ENCODE measurements at places on chromosomes 3 and 15.

- peak; percentile 1 for DNase-seq
These were observed 31.4 kb upstream of the PLXNA1 start for GRCh38 chr3:126951561-126951960.

DNA sequence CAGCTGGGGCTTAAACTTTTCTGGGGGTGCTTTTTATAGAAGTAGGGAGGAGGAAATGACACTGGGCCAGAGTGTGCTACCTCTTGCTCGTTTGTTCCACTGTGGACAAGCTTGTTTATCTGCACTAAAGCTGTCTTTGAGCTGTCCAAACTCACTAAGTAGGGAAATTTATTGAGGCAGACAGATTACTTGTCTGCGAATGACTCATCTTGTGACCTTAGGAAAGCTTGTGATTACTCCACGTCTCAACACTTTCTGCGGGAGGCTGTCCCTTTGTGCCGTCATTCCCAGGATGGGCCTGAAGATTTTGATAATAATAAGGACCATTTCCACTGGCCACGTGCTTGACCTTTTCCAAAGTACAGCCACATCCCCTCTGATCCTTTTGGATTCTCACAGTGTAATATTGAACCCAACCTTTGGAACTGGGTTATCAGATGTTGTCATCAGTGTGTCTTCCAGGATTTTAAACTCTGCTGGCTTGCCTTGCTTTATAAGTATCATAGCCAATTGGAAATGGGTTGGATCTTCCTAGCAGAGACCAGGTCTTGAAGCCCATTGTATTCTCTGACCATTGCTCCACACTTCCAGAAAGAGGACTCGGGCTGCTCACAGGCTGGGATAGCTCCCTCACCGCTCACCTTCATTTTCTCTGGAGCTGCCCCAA, 84.7 kb downstream of the AGBL1 start:
- DNase-seq, result no peak

- DNase-seq, result no peak
These were observed 138.2 kb downstream of the TPRA1 start for GRCh38 chr3:127452321-127452821.

GRCh38 chr3:177445549-177445948, 248.3 kb upstream of the TBL1XR1 start:
- DNase-seq, result no peak

DNA sequence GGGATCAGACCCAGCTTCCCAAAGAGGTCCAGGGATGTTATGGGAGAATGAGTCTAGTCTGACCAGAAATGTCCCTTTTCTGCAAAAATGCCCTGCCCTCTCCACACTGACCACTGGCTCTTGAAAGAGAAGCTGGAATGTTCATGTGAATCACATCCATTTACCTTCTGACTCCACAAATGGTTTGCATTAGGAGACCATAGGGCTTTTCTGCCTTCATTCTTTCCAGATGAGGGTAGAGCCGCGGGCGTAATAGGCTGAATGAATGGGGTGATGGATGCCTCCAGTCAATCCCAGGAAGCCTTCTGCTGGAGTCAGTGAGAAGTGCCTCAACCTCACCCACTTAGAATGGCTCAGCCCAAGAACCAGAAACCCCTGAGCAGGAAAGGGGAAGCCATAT, 47.2 kb upstream of the IREB2 start:
- no peak for DNase-seq

GRCh38 chr15:68666120-68666811, 87.5 kb downstream of the CORO2B start:
- no peak for DNase-seq

- peak; percentile 76 for DNase-seq
These were observed 375 bp downstream of the HEG1 start for GRCh38 chr3:125055331-125055912.

DNA sequence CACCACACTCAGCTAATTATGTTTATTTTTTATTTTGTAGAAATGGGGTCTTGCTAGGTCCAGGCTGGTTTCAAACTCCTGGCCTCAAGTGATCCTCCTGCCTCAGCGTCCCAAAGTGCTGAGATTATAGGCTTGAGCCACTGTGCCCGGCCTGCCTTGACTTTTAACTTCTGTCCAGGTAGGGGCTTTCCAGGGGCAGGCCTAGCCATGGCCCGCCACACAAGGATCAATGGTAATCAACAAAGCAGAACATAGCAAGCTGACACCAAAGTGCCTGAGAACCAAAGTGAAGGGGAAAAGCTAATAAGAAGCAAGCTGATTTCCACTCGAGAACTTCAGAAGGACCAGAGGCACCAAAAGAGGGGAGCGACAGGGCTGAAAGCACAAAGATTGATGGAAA, 9.4 kb upstream of the CRTC3 start:
- DNase-seq, result no peak

DNA sequence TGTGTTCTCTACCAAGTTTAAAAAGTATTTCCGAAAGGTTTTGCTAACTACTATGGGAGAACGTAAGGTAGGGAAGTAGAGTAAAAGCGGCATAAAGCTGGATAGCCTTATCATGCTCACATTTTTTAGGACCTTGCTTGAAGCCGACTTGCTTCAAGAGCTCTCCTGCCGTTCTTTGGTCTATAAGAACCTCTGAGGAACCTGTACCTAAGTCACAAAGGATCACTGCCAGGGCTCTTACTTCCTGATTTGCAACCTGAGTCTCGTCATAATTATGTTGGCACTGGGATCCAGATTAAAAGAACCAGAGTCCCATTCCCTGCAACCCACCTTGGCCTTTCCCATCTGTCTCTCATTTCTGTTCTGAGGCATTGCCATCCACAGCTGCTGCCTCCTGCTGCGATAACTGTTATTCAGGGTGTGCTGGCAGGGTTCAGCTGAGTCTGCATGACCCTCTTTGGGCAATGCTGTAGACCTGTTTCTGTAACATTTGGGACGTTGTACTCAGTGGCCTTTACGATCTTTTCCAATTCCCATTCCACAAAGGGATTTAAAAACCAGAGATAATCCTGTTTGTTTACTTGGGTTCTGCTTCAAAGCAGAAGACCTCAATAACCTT, 131.0 kb upstream of the UMPS start:
- no peak for DNase-seq

- DNase-seq, result no peak
These were observed 63.1 kb downstream of the NTRK3 start for GRCh38 chr15:88193415-88193814.

- no peak for DNase-seq
These were observed 742.4 kb downstream of the NAALADL2 start for GRCh38 chr3:175601521-175601920.

GRCh38 chr3:15731024-15731423, 66.8 kb downstream of the ANKRD28 start:
- no peak for DNase-seq

GRCh38 chr3:161035711-161036110, 69.4 kb downstream of the B3GALNT1 start:
- no peak for DNase-seq

GRCh38 chr3:55827786-55828185, 340.7 kb upstream of the WNT5A start:
- no peak for DNase-seq

DNA sequence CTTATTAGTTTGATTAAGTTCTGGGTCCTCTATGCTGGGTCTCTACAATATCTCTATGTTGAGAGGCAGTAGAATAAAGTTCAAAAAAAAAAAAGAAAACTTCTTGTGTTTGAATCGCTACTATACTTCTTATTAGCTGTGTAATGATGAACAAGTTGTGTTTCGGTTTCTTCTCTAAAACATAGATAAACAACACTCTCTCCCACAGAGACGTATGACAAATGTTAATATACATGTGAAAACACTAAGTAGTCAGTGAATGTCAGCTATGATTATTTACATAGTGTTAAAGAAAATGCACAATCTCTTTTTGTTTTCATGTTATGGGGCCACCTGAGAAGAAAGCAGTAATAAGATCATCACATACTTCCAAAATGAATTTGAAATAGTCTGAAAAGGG, 45.3 kb downstream of the ACAP2 start:
- DNase-seq, result no peak

- no peak for DNase-seq
These were observed 6.2 kb upstream of the ZNF280D start for GRCh38 chr15:56739474-56739873.

- no peak for DNase-seq
These were observed 702.3 kb downstream of the SI start for GRCh38 chr3:164375995-164376394.

GRCh38 chr15:70254311-70254869, 156.7 kb upstream of the TLE3 start:
- peak; percentile 10 for DNase-seq

- no peak for DNase-seq
These were observed 130.6 kb downstream of the MBNL1 start for GRCh38 chr3:152399374-152399773.

- no peak for DNase-seq
These were observed 12.5 kb downstream of the OXNAD1 start for GRCh38 chr3:16277471-16277870.

DNA sequence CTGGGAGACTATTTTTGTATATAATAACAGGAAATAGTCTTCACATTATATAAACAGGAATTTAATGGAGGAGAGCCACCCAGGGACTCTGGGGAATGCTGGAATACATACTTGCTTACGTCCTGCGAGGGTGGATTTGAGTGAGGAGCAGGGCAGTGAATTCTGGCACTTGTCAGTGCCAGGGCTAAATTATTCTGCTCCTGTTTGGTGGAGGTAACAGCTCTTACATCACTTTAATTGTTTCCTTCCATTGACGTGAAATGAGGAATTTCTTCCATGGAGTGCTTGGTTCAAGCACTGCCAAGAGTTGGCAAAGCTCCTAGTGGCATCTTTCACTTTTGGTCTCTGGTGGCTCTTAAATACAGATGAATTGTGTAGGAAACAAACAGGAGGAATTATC, 94.1 kb upstream of the GOLGA8J start:
- DNase-seq, result no peak

- no peak for DNase-seq
These were observed 519.3 kb upstream of the ARPP21 start for GRCh38 chr3:35120026-35120425.

GRCh38 chr3:105827959-105828358, 40.9 kb downstream of the CBLB start:
- peak; percentile 35 for DNase-seq

DNA sequence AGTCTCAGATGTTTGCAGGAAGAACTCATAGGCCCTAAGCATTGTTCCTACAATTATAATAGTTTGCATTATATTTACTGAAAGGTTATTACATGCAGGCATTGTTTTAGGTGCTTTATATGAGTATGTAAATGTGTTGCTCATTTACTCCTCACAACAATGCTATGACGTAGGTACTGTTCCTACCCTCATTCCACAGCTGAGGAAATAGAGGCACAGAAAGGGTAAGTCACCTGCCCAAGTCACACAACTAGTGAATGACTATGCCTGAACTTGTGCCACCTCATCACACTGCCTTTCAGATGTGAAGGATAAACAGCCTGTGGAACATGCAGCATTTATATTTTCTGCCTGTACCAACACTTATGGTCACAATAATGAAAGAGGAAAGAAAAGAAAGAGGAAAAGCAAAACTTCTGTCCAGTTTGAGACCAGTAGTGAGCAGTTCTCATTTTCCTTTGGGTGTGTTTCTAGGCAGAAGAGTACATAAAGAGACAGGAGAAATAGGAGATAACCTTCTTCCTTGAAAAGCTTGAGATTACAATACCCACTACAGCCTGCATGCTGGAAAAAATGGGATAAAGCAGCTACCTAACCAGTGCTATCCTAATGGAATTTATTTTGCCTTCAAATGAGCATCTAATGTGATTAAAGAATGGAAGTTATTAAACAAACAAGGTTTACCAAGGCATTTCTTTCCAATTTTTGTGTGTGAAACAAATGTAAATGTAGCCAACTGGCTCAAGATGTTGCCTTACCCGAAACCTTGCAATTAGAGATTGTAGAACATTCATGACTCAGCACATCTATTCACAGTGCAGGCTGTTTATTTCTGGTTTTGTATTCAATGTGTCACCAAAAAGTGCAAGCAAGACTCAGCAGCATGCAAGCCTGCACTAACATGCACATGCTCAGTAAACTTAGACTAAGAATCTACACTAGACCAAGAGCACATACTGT, 20.5 kb upstream of the ENTPD3 start:
- no peak for DNase-seq

GRCh38 chr3:132660811-132661070, 612 bp downstream of the UBA5 start:
- no peak for DNase-seq

DNA sequence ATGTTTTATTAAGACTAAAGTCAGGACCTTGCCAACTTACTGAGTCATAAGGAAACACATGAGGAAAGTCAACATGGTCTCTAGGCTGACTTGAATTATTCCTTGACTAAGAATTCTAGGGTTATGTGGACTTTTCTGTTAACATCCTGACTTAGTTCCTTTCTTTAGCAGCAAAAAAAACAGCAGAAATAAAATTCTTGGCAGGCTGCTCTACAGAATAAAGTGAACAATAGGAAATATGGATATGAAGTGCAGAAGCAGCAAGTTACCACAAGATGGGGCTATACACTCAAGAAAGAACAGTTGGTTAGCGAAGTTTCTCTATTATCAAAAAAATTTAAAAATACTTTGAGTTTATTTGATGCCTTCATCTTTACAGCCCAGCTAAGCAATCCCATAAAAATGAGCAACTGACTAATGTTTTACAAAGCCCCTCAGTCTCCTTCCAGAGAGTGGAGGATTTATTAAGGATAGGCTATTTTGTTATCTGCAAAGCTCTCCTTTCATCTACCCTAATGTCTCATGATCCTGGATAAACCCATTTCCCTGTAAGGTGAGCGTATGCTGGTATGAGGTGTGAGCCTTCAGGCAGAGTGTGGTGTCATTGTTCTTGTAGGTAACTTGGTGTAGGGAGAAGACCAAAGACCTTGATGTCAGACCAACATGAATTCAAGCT, 23.1 kb upstream of the MCCC1 start:
- DNase-seq, result no peak

- DNase-seq, result no peak
These were observed 7.5 kb upstream of the TATDN2 start for GRCh38 chr3:10240799-10241198.

- DNase-seq, result no peak
These were observed 63.6 kb downstream of the PCSK6 start for GRCh38 chr15:101425787-101426365.

- no peak for DNase-seq
These were observed 28.2 kb downstream of the BDH1 start for GRCh38 chr3:197527569-197527968.

DNA sequence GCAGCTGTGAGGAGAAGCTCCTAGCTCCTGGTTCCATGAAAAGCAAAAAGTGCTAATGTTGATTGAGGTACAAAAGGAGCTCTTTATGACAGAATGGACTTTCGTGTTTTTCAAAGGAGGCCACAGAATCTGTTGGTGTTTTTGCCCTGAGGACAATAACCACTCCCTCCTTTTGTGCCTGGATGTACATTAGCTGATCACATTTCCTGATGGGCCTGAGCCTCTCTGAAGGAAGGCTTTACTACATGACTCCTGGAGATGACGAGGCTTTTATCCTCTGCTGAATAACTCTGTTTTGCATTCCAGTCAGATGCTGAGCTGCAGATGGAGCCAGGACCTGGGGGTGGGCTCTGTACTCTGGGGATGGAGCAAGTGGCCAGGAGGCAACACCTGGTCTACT, 301.9 kb downstream of the CACNA2D3 start:
- no peak for DNase-seq

All from heart left ventricle (tissue), 16 donors.